ENCODE measurements at places on chromosomes 11 and 22. TPM values are rescaled to one million over a fixed set of nuclear protein-coding genes. Genes with fewer than 3 reads are reported as not detected.

Gene PGA3
- not detected for total RNA-seq

Gene HEPACAM
- 0.30 TPM for total RNA-seq

Gene TPBGL
- total RNA-seq, result 0.36 TPM

Gene PITPNB
- total RNA-seq, result 162 TPM

- DNase-seq, result no peak
Measured at GRCh38 chr11:45483416-45483815, 182.0 kb downstream of the CHST1 start.

DNA sequence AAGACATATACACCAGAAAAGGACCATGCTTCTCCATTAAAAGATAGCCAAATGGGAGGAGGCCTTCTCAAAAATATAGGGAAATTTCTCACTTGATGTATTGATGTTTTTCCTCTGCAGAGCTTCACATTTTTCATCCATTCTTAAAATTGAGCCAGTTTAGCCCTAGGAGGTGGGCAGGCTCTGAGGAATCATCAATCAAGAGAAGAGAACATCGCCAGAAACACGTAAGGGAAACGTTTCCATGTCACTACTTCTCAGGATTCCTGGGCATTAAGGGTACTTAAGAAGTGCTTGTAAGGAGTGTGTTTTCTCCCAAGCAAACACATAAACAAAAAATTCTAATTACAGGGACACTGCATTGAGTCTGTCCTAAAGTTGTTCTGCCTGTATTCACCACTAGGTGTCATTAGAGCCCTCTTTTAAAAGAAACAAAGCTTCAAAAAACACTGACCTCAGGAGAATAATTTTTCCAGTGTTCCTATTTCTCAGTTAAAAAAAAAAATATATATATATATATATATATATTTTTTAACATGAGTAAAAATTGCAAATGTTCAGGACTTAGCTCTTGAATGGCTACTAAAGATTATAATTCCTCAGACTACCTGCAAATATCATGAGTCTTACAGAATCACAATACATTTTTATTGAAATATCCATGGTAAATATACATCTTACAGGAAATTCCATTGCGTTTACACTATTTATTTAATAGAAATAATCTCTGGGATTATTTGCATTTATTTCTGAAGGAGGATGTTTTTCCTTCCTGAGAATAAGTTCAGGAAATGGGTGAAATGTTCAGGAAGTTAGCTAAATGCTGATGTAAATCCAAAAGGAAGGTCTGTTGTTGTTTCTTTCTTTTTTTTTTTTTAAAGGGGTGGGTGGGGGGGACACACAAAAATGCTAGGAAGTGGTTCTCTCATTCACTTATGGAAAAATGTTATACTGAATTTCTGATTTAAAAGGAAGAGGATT is 16.0 kb downstream of the FZD4 start:
- no peak for DNase-seq

DNA sequence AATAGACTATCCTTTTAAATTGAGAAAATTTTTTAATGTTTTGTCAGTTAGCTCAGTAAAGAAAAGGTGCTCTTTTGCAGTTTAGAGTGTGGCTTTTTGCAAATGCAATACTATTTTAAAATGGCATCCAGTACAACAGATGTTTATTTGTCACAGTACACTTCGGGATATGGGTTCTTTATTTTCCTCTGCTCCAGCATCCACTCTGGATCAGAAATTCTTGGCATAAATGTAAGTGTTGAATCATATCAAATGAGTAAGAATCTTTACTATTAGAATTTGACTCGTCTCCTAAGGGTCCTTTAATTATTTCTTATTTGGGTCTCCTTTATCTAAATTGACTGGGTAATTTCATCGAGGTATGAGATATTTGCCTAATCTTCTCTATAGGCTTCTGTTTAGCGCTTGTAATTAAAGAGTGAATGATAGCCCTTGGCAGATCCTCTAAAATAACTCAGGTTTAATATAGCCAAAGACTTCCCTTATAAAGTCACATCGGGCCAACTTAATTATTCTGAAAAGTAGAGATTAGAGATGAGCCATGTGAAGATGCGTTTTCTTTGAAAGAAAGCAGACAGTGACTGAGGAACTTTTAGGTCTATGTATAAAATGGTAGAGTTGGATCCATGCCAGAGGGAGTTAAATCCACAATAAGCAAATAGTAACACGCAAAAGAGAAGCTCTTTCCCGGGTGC is 132.7 kb downstream of the CASP12 start:
- DNase-seq, result no peak
